RPMI7951 (cell line): ENCODE measurements at places on chromosomes 16 and 17.

DNA sequence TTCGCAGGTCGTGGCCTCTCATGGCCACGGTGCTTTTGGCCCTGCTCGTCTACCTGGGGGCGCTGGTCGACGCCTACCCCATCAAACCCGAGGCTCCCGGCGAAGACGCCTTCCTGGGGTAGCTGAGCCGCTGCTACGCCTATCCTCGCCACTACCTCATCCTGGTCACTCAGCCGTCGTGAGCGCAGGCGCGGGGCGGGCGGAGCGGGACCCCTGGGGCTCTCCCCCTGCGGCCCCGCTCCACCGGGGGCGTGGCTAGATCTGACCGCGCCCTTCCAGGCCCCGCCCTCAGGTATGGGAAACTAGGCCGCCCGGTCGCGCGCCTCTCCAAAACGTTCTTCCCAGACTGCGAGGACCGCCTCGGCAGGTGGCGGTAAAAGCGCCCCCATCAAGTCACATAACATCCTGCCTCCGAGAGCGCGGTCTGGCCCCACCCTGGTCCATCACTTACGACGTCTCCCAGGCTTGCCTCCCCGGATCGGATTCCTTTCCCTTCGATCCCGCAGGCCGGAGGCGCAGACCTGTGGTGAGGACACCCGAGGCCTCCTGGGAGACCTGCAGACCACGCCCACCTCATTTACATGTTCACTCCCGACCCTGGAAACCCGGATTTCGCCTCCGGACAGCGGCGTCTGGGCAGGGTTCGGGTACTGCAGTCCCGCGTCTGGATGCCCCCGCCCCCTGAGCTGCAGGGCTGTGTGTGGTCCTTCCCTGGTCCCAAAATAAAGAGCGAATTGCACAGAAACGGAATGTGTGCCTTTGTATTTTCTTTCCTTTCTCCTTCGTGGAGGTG, 91.5 kb upstream of the TMEM97 start:
- no peak for DNase-seq

DNA sequence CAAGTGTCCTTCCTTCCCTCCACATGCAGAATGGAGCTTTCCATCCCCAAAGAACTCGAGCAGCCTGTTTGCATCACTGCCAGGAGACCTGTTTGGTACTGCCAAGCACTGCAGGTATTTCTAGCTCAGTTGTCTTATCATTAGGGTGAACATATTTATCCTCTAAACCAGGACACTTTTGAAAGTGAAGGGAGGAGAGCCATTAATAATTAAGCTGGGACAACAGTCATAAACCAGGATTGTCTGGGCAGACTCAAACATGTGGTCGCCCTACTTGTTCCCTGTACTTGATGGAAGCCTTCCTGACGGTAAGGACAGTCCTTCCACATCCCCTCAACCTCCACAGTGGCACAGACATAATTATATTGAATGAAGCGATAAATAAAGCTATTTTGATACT, 67.4 kb downstream of the PRKCA start:
- DNase-seq = no peak

DNA sequence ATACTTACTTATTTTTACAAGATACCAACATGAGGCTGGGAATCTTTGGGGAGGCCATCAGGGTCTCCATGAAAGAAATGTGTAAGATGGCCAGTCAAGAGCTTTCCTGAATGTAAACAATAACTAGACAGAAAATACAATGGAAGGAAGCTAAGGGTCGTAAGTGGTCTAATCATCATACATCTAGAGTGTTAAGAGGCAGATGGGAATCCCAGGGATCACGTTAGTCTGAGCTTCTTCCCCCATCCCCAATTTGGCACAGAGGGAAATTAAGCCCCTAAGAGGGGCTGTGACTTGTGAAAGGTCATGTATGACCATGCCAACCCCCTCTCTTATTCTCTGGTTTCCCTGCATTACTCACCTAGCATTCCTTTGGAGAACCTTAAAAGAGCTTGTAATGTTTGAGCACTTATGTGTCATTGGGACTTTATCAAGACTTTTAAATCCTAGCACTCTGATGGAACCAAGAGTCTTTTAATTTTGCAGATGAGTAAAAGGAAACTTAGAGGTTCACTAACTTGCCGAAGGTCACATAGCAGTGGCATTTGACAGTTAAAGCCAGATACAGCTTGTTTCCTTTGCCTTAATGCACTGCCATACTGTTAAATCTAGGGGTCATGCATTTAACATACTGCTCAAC, 46.1 kb downstream of the DCUN1D3 start:
- no peak for DNase-seq

DNA sequence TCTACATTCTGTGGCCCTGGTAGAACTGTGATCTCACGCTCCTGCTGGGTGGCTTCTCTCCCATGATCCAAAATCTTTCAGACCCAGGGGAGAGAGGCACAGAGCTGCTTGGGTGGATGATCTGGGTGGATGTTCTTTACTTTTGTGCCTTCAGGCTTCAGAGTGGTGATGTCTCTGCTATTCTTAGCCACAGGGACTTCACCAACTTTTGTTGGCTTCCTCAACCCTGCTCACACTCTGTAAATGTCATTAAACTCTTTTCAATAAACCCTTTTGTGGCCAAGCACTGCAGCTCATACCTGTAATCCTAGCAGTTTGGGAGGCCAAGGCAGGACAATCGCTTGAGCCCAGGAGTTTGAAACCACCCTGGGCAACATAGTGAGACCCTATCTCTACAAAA, 7.6 kb downstream of the CLEC10A start:
- no peak for DNase-seq

GRCh38 chr17:8785547-8786413, 13.4 kb downstream of the MFSD6L start:
- peak; percentile 49 for DNase-seq

- DNase-seq = peak; percentile 23
These were observed 7.1 kb downstream of the NXPH3 start for GRCh38 chr17:49582789-49583188.

DNA sequence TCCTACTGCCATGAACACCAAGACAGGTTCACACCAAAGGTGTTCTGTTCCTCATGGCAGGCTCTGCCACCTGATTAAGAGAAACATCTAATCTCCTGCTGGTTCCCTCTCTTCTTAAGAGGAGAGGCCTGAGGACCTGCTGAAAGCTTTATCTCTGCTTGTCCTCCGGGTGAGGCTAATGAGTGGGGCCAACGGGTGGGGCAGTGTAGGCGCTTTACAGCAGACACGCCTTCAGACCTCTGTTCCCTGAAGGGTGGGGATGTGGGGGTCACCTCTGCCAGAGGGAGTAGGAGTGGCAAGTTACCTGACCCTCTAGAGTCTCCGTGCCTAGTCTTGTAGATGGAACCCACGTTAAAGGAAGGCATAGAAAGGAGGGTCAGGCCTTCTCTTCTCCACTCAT, 4.2 kb upstream of the MRM1 start:
- DNase-seq = no peak

DNA sequence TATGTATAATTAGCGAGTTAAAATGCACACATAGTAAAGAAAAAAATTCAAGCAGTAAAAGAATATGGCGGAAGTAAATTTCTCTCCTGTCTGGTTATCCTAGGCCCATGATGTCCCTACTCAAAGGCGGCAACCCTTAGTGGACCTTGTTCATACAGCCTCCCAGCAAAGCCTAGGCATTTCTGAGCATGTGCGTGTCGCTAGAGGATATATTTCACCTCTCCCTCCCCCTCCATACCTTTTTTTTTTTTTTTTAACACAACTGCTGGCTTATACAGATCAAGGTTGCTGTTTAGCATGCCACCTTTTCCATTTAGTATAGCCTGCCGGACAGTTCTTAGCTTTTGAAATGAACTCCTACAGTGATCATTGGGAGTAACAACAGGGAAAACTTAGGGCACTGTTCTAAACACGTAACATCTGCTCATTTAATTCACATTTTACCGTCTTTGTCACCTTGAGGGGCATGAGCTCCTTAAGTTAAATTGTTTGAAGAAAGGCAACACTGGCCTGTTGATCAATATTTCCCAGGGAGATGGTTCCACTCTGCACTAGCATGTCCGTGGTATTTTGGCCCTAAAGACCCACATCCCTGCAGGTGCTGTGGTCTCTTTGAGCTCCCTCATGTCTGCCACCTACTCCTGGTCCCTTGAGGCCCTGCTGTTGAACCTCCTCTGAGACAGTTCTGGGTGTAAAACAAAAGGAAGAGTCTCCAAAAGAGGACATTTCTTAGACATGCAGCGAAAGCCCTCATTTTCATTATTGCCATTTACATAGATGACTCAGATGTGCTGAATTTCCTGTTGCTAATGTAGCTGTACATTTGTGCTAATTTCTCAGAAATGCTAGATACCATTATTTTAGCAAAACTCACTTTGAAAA, 4.1 kb upstream of the TNFRSF13B start:
- DNase-seq = no peak

- DNase-seq = no peak
These were observed 21.3 kb downstream of the GNA13 start for GRCh38 chr17:65035191-65035590.

DNA sequence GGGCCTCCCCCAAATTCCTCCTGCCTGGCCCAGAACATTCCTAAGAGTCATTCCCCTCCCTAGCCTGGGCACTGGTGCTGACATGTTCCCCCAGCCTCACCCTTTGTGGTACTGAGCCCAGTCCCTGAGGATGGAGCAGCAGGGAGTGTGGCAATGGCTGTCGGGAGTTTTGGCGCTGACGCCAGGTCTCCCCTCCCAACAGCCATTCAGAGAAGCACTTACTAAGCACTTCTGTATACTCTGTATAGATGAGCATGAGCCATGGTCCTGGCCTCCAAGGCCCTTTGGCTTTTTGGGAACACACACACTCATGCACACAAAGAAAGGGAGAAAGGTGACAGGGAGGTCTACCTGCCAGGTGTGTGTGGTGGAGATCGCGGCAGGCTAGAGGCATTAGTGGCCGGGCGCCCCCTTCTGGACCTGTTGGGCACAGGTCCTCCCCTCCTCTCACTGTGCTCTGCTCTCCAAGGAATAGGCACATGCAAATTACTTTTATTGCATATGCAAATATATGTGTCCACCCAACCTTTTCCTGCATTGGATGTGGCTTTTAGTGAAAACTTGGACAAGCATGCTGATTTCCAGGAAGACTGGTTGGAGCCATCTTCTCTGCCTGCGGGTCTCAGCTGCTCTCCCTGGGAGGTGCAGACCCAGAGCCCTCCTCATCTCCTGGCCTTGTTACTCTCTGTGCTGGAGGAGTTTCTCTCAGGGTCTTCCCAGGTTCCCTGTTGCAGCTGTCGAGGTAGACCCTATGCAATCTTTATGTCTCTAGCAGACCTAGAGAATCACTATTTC, 17.4 kb upstream of the C17orf107 start:
- no peak for DNase-seq

- DNase-seq = no peak
These were observed 2.0 kb upstream of the SYNGR2 start for GRCh38 chr17:78166416-78166815.

- DNase-seq = no peak
These were observed 2.1 kb downstream of the IFT20 start for GRCh38 chr17:28333083-28333746.

GRCh38 chr16:66298571-66299120, 67.8 kb upstream of the CDH5 start:
- DNase-seq = no peak

- no peak for DNase-seq
These were observed 16.9 kb downstream of the STXBP4 start for GRCh38 chr17:54985476-54985875.

- peak; percentile 71 for DNase-seq
These were observed 6.6 kb downstream of the NHERF2 start for GRCh38 chr16:2033057-2033908.

DNA sequence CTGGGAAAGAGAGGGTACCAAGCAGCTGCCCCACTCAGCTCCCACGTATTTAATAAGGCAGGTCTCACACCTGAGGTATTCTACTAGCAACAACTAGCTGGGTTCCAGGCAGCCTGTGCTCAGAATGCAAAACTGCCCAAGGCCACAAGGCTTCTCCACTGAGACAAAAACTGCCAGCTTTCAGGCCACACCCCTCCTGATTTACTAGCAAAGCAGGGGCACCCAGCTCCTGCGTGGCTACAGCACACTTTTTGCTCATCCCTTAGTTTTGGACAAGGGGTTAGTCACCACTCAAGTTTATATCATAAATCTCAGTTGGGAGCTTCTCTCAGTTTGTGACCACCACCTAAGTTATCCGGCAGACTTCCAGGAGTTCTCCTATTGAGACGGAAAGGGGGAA, 494.6 kb downstream of the CDH11 start:
- peak; percentile 30 for DNase-seq

DNA sequence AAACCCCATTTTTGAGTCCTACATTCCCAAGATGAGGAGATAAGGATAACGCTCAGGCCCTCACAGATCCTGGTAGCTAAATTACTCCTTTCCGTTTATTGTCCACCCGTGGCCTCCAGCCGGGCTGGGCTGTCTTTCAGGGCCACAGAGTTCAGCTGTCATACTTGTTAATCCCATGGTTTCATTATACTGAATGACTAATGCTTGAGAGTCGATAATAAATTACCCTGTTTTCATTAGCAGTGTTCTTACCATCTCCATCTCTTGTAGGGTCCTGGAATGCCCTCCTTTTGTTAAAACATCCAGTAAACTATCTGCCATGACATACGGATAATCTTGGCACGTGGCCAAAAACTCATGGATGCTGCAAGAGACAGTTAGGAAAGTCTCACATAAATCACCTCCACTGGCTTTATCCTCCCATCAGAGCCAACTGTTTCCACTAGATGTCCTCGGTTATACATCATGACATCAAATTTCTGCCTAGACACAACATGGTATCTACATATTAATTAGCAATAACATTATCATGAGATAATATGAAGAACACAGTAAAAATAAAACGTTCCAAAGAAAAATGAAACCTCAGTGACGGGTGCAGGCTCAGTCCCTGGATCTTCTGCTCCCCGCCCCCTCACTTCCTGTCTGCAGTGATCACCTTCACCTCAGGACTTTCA, 45.3 kb downstream of the BRD7 start:
- DNase-seq = peak; percentile 55

GRCh38 chr17:72984926-72985325, 107.6 kb downstream of the SLC39A11 start:
- no peak for DNase-seq

DNA sequence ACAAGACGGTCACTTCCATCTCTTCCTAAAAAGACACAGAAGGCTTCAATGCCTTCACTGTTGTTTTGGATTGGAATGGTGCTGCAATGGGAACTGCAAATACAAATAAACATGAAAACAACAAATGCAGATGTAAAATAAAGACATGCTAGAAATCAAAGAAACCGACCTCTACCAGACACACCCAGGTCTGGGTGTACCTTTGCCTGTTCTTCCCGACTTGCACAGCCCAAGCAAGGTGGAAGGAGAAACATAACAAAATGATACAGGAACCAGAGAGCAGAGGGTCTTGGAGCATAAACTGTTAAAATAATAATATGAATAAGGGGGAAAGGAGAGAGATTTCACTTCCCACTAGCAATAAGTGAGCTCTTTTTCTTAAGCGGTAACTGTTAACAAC, 17.3 kb downstream of the RFFL start:
- no peak for DNase-seq

- DNase-seq = no peak
These were observed 40.0 kb downstream of the CMTM4 start for GRCh38 chr16:66656547-66656946.

DNA sequence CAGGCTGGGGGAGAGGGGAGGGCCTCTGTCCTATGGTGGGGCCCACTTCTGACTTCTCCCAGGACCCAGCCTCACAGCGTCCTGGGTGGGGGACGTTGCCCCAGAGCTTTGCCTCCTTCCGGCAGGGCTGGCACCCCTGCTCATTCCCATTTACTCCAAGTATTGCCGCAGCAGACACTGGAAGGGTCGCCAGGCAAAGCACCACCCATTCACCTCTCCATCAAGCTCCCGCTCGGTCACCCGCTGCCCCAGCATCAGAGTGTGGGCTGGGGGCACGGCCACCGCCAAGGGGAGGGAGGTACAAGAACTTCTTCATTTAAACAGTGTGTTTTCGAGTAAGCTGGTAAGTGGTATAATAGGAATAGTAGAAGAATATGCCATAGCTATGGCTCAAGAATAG, 52.8 kb upstream of the GNG13 start:
- DNase-seq = no peak

- DNase-seq = no peak
These were observed 50.1 kb downstream of the LMF1 start for GRCh38 chr16:920717-921116.
